Stimulated activated CD8-positive, alpha-beta memory T cell treated with anti-CD3 and anti-CD28 coated beads, Interleukin-4, amount 100 ng/mL, for 48 hours (primary cell): ENCODE measurements at places on chromosomes 4 and X.

DNA sequence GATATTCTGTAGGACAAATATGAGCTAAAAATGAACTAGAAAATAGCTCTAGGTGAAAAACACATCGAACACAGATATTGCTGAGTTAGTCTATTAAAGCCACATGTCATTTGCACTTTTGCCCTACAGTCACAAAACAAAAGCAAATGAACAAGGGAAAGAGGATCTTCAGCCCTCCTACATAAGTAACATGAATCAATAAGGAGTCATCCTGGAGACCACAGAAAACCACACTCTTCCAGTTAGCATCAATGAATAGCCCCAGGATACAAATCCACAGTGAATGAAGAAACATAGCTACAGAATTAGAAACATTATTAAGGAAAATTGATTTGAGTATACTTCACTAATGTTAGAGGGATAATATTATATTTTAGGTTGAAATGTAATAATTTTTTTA, 311.4 kb downstream of the MAPK10 start:
- DNase-seq = no peak

- no peak for DNase-seq
Observed at GRCh38 chr4:25358515-25359275, 18.4 kb upstream of the ANAPC4 start.

DNA sequence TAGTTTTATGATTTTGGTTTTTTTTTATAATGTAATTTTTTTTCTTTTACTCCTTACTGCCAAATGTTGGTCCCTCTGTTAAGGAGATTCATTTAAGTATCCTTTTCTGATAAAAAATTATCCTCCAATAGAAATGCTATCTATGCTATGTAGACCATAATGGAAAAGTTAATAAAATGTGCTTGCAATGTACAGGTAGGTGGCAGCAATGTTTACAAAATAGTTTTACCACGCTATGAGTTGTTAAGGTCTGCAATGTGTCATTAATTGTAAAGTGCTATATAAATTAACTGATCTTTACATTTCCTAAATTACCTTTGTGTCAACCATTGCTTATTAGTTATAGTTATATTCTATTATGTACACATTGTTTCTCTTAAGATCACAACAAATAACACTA, 3.8 kb upstream of the CENPC start:
- no peak for DNase-seq

DNA sequence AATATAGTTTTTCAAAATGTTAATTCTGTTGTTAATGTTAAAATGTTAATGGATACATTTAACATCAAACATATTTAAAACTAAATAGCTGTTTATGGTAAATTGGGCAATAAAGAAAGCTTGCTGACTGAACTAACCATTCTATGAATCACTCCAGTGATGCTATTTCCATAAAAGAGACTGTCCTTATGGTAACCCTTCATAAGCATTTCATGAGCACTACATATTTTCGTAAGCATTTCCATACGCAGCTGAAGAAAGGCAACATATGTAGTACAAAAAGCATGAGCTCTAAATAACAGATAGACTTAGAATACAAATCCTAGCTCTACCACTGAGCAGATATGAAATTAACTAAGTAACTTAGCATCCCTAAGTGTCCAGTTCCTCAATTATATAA, 188.9 kb downstream of the COL25A1 start:
- DNase-seq = no peak
